ENCODE measurements at places on chromosomes 2 and 18.

GRCh38 chr2:237873421-237873831 is 14.0 kb downstream of the RAMP1 start:
- DNase-seq: no peak

- no peak for DNase-seq
Observed at GRCh38 chr18:30465096-30465495, 577.4 kb downstream of the DSC3 start.

DNA sequence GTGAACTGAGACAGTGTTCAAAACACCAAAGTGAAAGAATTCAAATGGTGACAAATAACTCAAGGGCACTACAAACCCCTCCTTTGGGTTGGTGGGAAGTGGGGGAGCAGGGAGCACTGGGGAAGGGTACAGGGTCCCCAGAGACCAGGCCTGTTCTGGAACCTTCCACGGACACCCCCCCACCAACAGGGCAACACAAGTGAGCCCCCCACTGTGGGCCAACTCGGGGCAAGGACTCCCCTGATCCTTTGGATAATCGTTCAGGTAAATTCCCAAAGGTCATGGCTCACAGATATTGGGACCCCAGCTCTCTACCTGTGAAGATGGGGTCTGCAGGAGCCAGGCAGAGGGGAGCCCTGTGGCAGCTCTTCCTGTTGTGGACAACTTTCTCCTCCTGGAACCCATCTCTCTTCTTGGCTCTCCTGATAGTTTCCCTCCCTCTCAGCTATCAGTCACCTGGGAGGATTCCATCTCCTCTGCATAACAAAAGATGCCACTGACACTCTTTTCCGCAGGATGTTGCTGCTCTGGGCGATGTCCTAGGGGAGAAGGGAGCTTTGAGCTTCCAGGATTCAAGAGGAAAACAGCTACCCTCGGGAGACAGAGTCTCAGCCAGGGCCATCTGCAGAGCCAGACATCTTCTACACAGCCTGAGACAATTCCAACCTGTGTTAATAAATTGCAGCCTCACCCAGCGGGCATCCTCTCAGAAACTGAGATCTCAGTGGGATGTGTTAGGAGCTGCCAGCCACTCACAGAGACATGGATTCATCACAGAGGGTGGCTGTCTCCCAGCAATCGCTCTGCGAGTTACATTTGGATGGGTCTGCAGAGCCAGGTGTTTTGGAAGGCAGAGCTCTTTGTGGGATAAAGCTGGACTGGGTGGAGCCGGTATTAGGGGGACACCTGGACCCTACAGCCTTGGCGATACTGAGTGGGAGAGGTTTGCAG is 35.4 kb downstream of the MBP start:
- DNase-seq: no peak

- DNase-seq: no peak
Observed at GRCh38 chr2:148920559-148920958, 45.5 kb downstream of the KIF5C start.

DNA sequence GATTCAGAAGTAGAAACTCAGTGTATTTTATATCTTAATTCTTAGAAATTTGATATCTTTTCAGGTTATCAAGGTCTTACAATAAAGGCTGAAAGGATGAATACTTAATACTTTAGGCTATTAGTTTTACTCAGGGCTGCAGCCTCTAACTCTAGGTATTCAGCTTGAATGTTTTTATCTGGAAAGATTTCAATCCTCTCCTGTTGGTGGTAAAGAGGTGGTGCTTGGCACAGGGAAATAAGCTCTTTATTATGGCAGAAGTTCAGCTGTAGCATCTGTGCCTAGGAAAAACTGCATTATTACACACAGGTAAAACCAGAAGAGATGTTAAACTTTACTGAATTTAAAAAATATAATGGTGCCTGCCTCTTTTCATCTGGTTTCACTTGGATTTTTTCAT is 11.1 kb downstream of the ACVR2A start:
- DNase-seq: no peak

DNA sequence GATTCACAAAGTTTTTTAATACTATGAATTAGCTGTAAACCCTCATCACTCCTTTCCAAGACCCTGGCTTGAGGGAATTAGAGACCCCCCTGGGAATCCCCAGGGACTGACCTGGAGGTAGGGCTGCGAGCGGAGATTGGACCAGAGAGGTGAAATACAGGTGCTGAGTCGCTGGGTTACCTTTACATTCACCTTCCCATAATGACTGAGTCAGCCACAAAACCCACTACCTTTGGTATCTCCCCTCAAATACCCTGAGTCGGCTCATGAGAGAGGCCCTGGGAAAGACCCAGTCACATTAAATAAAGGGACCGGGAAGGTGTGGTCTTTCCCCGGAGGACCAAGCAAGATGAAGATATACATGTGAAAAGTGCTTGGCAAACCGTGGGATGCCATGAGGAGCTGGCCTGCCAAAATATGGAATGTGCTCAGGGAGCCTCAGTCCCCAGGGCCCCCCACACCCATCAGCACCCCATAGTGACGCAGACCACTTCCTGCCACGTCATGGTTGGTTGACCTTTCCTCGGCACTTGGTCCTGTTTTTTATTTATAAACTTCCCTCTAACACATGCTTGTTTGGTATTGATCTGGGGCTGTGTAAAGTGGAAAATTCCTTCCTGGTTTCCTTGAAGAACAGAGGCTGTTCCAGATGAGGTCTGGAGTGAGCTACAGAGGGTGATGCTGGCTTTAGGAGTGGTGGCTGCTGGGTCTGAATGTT is 51.4 kb downstream of the IL1RL2 start:
- DNase-seq: peak; percentile 38

- DNase-seq: peak; percentile 70
Observed at GRCh38 chr2:29196792-29197788, 81.9 kb downstream of the CLIP4 start.

DNA sequence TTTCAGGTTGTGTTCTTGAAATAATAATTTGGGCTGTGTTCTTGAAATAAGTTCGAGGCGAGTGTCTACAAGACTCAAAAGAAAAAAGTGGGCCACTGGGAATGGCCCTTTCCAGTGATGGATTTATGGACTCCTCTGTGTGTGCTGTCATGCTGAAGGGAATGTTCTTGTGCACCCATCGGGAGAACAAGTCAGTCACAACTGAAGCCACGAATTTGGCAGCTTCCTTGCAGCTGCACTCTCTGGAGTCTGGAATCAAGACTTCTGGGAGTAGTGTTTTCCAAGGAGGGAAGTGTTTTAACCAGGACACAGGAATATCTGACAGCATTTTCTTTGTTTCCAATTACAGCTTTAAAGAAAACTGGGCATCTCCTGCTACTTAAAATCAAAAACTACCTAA is 620 bp downstream of the SLC14A1 start:
- DNase-seq: no peak

- no peak for DNase-seq
Observed at GRCh38 chr2:25250331-25251070, 82.1 kb upstream of the POMC start.

GRCh38 chr2:66000901-66001300 is 434.0 kb upstream of the MEIS1 start:
- no peak for DNase-seq

GRCh38 chr2:71922499-71923142 is 225.0 kb downstream of the CYP26B1 start:
- no peak for DNase-seq
